ENCODE measurements at places on chromosomes 7 and 10.

- DNase-seq: no peak
Measured at GRCh38 chr10:8069627-8070026, 15.1 kb downstream of the GATA3 start.

DNA sequence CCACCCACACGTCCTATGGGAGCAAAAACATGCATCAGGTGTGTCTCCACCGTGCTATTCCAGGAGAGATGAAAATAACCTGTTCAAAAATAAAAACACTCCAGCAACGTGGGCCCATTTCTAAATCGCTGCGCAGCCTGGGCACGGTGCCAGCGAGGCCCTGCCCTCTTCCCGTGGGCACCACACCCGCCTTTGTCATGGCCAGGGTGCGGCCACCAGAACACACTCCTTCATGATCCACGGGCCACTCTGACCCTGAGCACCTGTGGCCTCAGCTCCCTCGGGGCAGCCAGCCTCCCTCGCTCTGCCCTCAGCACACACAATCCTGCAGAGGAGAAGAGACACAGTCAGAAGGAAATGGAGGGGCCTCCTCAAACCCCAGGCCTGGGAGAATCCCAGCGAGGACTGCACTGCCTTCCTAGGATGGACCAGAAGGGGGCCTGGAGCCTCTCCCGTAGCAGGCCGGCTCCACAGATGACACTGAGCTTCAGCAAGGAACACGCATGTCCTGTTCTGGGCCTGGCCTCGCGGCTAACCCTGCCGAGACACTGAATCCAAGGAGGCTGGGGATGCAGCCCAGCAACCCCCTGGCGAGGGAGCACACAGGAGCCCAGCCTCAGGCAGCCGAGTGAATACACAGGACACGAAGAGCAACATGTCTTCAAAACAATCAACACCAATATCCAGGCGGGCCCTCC is 169.0 kb downstream of the MAD1L1 start:
- peak; percentile 22 for DNase-seq

- no peak for DNase-seq
Measured at GRCh38 chr7:135270577-135271254, 37.1 kb downstream of the STRA8 start.

GRCh38 chr7:7202375-7202720 is 20.0 kb downstream of the C1GALT1 start:
- no peak for DNase-seq

DNA sequence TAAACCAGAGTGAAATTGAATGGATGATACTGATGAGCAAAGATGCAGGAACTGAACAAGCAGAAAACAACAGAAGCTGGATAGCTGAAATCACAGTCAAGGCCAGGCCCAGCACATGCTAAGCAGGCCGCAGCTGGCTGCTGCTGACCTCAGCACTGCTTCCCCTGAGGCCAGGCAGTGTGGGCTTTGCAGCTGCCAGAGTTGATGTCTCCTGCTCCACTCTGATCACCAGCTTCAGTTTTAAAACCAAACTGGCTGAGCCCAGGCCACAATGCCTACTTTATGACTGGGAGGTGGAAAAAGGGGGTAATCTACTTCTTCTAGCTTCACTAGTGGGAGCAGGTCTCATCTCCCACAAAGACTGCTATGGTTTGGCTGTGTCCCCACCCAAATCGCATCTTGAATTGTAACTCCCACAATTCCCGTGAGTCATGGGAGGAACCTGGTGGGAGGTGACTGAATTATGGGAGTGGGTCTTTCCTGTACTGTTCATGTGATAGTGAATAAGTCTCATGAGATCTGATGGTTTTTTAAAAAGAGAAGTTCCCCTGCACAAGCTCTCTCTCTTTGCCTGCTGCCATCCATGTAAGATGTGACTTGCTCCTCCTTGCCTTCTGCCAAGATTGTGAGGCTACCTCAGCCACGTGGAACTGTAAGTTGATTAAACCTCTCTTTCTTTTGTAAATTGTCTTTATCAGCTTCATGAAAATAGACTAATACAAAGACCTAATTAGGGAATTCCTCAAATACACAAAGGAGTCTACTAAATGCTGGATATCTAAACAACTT is 136.4 kb upstream of the ITGB1 start:
- no peak for DNase-seq

DNA sequence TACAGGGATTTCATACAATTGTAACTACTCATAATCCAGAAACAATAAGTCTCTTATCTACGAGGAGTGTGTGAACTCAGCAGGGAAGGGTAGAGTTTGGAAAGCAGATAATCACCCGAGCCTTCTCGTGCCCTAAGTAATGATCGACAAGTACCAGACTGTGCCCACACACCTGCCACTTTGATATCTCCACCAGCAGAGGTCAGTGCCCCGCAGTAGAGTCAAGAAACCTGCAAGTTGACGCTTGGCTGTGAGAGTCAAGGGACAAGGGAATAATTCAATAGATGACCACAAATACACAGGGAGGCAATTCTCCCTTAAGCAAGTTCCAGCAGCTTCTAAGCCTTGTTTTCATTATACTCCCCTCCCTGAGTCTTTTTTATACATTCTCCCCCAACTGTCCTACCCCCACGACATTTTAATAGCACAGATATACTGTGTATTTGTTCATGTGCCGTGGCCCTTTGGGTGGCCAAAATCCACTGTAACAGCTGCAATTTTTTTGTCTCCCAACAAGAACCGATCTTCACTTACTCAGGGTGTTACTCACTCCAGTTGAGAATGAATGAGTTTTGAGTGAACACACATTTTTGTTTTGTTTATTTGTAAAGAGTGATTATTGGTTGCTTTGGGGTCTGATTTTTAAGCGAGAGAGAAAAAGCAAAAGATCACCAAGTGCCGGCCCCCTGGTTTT is 106.9 kb upstream of the RHEB start:
- no peak for DNase-seq

GRCh38 chr10:7519351-7519750 is 108.5 kb upstream of the SFMBT2 start:
- DNase-seq: no peak

GRCh38 chr10:1625731-1626130 is 111.6 kb downstream of the ADARB2 start:
- no peak for DNase-seq

GRCh38 chr7:65477326-65477725 is 103.7 kb downstream of the ZNF92 start:
- DNase-seq: no peak

GRCh38 chr10:102225646-102226541 is at the start of gene ELOVL3:
ELOVL3 (plus strand) TSS chr10:102226299; CDS start chr10:102226549, 250 bp downstream.
- DNase-seq: peak; percentile 89

- DNase-seq: no peak
Measured at GRCh38 chr10:76651154-76651553, 986.5 kb downstream of the KCNMA1 start.

- DNase-seq: peak; percentile 35
Measured at GRCh38 chr7:5661942-5662341, 119.5 kb downstream of the RNF216 start.

DNA sequence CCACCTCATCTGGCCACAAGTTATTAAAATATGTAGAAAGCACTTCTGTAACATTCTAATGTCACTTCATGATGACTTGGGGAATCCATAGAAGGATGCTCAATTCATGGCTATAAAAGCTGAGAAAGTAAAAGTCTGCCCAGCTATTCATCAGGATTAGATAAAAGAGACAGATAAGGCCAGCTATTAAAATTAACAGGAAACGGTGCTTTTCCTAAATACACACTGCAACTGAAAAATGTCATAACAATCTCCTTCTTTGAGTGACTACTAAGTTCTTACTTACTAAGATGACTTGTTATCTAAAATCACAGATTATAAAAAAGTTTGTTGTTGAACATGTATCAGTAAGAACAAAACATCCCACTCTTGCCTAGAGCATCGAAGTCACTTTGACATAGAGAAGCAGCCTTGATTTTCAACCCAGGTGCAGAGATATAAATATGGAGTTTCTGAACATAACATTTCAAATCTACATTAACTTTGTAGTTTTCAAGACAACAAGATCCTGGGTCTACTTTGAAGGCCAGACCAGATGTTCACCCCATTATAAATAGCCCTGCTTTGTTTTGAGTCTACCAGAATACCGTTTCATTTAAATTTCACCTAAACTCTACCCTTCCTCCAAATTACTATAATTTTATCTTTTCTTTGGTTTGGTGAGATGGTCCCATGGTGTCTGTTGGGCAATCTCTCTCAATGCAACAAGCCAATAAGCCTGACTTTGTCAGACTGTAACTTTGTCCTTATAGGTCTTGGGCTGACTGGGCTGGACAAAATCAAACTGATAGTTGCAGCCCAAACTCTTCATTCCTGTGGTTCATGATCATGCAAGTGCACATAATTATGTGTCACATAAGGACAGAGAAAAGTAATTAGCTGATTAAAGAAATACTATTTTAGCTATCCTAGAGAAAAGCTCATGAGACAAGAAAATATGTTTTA is 24.0 kb downstream of the HYCC1 start:
- DNase-seq: no peak

DNA sequence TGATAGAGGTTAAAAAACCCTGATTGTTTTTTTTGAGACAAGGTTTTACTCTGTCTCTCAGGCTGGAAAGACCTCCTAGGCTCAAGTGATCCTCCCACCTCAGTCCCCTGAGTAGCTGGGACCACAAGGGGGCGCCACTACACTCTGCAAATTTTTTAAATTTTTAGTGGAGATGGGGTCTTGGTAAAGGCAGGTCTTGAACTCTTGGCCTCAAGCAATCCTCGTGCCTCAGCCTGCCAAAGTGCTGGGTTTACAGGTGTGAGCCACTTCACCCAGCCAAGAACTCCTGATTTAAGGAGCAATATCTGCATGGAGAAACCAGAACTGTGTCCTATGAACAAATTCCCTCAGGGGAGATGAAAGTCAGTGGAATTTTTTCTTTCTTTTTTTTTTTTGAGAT is 7.3 kb upstream of the KLHDC10 start:
- DNase-seq: peak; percentile 45

GRCh38 chr7:80230327-80230726 is 95.7 kb downstream of the GNAI1 start:
- DNase-seq: no peak

GRCh38 chr7:111840528-111840927 is 278.2 kb upstream of the IMMP2L start:
- no peak for DNase-seq

DNA sequence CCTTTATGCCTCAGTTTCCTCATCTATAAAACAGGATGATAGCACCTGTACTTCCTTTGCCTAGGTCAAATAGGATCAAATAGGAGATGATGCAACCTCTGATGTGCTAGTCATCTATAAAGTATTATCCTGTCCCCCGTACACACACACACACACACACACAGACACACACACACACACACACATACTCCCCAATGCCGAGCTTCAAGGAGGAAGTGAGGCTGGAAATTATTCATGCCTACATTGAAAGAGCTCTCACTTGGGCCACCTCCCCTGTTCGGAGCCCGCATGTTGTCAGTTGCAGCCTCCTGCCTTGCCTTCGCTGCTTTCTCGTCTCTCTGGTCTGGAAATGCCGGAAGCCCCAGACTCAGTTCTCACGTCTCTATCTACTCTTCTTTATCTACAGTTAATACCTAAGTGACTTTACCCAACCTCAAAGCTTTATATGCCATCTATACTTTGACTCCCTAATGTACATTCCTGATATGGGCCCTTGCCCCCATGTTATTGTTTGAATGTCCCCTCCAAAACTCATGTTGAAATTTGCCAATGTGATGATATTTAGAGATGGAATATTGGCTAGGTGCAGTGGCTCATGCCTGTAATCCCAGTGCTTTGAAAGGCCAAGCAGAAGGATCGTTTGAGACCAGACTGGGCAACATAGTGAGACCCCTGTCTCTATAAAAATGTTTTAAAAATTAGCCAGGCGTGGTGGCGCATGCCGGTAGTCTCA is 6.9 kb upstream of the UBE2H start:
- peak; percentile 25 for DNase-seq

DNA sequence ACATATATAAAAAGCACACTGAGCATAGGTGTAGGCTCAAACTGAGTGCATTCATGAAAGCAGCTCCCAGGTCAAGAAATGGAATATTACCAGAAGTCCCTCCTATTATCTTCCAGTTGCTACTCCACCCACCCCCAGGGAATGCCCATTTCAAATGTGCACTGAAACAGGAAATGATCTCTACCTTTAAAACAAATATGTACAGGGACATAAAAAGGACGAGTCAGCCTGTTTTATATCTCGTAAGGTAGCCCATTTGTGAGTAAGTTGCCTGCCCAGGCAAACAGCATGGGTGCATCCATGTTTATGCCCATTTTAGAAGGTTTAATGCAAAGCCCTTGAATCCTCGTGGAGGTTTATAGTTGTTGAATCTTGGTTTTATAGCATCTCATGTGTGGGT is 10.4 kb downstream of the FFAR4 start:
- DNase-seq: no peak

DNA sequence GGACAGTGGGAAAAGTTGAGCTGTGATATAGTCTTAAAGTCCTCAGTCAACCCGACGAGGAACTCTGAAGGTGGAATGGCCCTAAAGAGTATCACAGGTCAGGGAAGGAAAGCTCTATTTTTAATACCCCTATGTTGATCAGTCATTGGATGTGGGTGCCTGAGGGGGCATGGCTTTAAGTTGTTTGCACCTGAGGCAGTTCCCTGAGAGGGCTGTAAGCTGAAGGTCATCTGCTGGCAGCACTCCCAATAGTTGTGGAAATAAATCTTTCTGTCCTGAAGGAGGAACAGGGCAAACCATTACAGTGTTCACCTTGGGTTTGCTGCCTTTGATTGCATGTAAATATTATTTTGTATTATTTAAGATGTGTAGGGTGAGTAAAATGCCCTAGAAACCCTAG is 17.8 kb upstream of the C1GALT1 start:
- DNase-seq: no peak

DNA sequence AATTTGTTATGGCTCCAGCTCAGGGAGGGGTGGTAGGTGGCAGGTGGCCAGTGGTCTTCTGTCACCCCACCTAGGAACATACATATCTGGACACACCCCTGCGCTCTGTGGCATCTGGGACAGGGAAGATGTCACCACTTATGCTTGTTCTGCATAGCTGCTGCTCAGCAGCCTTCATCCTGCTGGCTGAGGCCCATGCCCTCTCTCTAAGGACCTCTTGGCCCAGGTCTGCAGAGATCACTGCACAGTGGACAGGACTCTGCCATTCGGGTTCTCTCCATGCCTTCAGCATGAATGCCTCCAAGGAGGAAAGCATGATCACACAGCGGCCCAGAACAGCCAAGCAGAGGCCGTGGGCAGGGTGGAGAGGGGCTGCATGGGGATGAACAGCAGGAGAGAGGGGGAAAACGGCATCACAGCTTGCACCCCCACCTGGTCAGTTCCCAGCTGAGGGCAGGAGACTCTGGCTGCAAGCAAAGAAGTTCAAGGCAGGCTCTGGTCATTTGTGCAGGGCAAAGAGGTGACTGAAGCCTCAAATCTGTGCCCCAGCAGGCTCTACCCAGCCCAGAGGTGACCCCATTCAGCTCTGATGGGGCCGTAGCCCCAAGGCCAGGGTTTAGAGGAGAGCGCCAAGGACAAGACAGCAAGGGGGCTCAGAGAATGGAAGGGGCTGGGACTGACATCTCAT is 47.8 kb upstream of the GDF10 start:
- DNase-seq: no peak

- no peak for DNase-seq
Measured at GRCh38 chr7:11847336-11847735, 15.3 kb upstream of the THSD7A start.
